SK-N-MC (cell line): ENCODE measurements at places on chromosomes 3 and 15.

- no peak for DNase-seq
Measured at GRCh38 chr15:93033434-93034045, 55.5 kb downstream of the RGMA start.

GRCh38 chr15:33746203-33746602 is 222.1 kb upstream of the CHRM5 start:
- no peak for DNase-seq

DNA sequence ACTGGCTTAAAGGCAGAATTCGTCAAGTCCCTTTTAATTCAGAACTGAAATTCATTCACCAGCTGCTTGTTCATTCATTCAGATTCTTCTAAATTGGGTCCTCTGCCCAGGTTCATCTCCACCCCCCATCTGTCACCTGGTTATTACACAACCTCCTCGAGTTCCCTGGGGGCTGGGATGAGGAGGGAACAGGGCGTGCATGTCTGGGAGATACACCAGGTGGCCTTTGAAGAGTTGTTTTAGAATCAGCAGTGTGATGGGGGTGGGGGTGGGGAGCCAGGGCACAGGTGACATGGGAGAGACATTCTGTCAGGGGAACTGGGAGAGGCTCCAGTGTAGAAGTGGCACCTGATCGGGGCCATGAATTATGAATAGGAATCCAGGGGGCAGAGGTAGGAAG is 8.2 kb downstream of the SNX33 start:
- DNase-seq, result no peak

- DNase-seq, result no peak
Measured at GRCh38 chr3:78163379-78163778, 1123.5 kb downstream of the ROBO2 start.

- no peak for DNase-seq
Measured at GRCh38 chr3:112643621-112644240, 2.8 kb upstream of the CCDC80 start.

DNA sequence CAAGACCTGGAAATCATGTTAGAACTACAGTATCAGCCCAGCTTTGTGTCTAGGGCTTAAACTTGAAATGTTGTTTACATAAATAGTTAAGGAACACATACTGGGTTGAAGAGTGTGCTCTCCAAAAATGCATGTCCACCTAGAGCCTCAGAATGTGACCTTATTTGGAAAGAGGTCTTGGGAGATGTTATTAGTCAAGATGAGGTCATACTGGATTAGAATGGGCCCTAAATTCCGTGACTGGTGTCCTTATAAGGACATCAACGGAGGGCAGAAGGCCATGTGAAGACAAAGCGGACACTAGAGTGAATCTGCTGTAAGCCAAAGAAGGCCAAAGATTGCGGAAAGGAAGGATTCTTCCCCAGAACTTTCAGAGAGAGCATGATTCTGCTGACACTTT is 759.2 kb upstream of the CFAP20DC start:
- no peak for DNase-seq

- DNase-seq, result no peak
Measured at GRCh38 chr3:20225769-20226168, 39.8 kb upstream of the SGO1 start.

GRCh38 chr3:150543531-150543930 is 2.8 kb downstream of the SERP1 start:
- DNase-seq, result no peak

DNA sequence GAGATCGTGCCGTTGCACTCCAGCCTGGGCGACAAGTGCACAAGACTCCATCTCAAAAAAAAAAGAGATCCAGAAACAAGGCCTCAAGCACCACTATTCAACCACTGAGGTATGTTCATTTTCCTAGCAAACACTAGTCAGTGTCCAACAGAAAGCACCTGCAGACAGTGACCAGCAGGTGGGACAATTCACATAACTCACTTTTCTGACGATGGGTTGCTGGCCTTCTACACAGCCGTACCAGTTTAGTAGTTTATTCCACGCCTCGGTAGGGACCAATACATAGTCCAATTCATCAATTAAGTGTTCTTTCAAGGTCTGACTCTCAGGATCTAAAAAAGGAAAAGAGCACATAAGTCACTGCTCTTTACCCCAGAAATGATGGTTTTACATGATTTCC is 12.4 kb downstream of the USP4 start:
- DNase-seq, result no peak

- no peak for DNase-seq
Measured at GRCh38 chr3:123540285-123540684, 44.6 kb downstream of the HACD2 start.

DNA sequence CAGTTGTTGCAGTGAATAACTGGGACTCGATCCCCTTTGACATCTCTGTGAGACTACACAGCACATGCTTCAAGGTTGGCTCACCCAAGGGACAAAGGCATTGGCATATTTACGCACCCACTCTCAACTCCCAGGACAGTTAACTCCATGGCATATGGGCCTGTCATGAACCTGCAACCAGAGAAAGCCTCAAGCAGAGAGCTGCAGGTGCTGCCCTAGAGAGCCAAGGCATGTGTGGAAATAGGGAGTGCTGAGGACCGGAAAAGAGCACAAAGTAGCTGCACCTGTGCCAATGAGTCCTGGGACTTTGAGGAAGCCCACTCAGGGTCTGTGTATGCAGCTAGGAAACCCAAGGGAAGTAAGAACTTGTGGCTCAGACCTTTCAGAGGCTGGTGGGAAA is 32.9 kb upstream of the SLC24A5 start:
- no peak for DNase-seq

GRCh38 chr3:112730210-112730609 is 89.3 kb upstream of the CCDC80 start:
- DNase-seq, result no peak

DNA sequence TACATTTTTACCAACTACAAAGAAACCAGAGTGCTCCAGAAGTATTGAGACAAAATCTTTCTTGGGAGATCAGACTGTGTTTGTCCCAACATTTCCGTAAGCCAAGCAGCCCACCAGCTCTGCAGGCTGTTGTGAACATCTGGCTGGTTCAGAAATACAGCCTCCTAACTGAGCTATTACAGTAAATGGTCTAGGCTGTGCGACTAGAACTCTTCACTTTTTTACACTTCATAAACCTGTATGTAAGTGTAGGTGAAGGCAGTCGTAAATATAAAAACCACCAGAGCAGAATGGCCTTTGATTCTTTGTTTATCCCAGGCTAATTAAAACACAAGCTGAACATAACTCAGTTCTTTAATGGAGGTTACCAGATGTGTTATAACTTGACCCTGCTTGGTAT is 235.3 kb downstream of the ARRDC4 start:
- DNase-seq, result no peak

DNA sequence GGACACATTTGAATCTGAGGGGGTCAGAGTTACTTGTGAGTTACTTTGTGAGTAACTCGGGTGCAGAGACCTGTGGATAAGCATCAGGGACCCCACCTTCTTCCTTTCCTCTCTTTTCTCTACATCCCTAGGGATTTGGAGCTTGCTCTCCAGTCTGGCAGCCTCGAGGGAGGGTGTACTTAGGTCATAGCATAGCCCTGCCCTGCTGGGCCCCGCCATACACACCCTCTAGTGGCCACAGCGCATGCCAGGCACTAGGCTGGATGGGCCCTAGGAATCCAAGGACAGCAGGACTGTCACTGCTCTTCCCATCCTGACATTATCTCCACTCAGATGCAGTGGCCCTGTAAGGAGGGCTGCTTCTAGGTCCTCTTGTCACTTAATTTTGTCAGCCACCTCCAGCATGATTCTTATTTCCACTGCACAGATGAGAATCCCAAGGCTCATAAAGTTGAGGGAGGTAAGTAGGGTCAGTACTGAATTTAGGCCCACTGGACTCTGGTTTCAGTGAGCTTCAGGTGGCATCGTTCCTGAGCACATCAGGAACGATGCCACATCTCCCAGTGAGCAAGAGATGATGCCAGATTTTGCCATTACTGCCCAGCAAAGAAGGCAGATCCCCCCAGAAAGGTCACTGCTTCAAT is 3.6 kb upstream of the SMAD6 start:
- no peak for DNase-seq

- DNase-seq, result no peak
Measured at GRCh38 chr3:32483772-32484171, 18.9 kb downstream of the CMTM6 start.

- DNase-seq, result no peak
Measured at GRCh38 chr3:110343376-110343775, 728.2 kb upstream of the NECTIN3 start.

DNA sequence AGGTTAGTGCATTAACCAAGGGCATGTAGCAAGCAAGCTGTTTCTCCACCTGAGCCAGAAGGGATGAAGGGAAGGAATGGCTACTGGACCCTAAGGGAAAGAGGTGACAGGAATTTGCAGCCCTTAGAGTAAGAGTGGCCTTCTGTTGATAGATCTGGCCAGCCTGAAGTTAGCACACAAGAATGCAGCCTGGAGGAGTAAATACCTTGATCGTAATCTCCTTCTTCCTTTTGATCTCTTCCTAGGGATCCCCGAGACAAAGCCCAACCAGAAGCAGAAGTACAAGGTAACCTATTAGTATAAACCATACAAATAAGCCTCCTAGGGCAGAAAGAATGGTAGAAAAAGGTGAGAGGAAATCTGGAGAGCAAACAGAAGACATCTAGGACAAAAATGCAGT is 134.6 kb downstream of the ATP8B4 start:
- DNase-seq, result no peak

- no peak for DNase-seq
Measured at GRCh38 chr3:121667333-121667732, 6.6 kb upstream of the HCLS1 start.

GRCh38 chr3:27553886-27554540 is 69.8 kb upstream of the SLC4A7 start:
- no peak for DNase-seq

DNA sequence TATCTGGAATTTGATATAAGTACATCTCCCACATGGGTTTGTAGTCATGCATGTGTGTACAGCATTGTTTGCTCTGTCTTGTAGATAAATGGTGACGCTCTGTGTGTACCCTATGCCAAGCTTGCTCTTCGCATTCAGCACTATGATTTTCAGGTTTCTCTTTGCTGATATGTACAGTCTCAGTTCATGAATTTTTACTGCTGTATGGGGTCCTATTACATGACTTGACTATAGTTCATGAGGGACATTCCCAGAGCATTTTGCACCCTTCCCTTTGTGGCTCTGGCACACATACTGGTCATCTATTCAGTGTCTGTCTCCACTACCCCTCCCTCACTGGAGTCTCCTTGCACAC is 132.7 kb downstream of the EEFSEC start:
- DNase-seq, result no peak

GRCh38 chr15:92920595-92921161 is 20.6 kb downstream of the CHD2 start:
- DNase-seq, result no peak

DNA sequence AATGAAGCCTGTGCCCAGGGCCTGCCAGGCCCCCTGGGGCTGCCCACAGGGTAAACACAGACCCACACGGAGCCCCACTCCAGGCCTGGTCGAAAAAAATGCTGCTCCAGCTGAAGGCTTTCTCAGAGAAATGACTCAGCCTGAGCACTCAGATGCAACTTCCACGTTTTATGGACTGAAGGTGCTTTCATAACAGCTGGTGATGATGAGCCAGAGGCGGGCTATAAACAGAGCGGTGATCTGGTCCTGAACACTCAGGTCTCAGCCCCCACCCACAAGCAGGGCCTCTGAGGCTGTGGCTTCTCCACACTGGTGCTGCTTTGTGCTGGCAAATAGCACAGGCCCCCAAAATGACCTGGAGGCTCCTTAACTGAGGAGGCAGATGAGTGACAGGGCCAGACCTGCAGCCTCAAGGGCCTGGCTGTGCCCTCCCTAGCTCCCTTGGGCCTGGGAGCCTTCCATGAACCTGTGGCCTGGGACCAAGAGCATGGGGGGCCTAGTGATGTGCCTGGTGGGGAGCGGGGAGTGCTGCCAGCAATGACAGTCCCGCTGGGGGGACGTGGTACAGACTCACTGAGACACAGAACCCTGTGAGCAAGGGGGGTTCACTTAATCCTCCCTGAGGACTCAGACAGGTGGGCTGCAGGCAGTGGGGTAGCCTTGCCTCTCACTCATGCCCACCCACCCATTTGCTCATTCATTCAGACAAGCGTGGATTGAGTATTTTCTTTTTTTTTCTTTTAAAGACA is 23.0 kb upstream of the FURIN start:
- no peak for DNase-seq
